ENCODE measurements at places on chromosomes 1 and 21.

DNA sequence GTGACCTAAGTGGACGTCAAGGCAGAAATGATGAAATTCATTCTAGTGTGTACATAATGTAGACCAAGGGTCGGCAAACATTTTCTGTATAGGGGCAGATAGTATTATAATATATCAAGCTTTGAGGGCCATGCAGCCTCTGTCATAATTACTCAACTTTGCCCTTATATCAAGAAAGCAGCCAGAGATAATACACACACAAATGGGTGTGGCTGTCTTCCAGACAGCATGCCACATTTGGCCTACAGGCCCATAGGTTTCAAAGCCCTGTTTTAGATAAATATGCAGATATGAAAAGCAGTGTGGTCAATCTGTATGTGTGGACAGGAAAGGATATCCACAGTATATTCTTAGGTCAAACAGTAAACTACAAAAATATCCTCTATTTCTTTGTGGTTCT lies 320.1 kb upstream of the FMN2 start:
- no peak for DNase-seq

- DNase-seq, result no peak
These were observed at the start of gene DOP1B for GRCh38 chr21:36156815-36157670. DOP1B (plus strand) TSS chr21:36156824; CDS start chr21:36164734, 7,910 bp downstream.

DNA sequence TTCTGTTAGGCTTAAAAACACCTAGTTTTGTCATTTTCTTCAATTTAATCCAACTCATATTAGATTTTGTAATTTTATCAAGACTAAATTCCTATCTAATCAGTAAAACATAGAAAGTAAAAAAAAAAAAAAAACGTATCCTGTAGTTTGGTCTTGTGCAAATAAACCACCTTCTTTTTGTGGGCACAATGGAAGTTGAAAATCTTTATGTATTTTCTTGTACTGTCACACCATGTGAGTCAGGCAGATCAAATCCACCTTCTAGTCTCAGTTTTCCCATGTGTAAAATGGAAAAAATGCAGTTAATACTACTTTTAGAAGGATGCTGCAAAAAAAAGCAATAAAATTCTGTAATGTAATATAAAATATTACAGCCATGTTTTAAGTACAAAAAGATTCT lies 129.8 kb downstream of the CYYR1 start:
- DNase-seq, result peak; percentile 51

- DNase-seq, result peak; percentile 46
These were observed 9.1 kb downstream of the CDKN2C start for GRCh38 chr1:50978852-50979781.

GRCh38 chr1:101137144-101138126 lies 99.4 kb upstream of the S1PR1 start:
- peak; percentile 74 for DNase-seq

- DNase-seq, result peak; percentile 8
These were observed 5.8 kb downstream of the TTC13 start for GRCh38 chr1:230972855-230973271.
